HCEC 1CT (cell line): ENCODE measurements at places on chromosomes 4 and X.

- no peak for DNase-seq
Measured at GRCh38 chrX:97452283-97452682, 568.6 kb downstream of the RPA4 start.

DNA sequence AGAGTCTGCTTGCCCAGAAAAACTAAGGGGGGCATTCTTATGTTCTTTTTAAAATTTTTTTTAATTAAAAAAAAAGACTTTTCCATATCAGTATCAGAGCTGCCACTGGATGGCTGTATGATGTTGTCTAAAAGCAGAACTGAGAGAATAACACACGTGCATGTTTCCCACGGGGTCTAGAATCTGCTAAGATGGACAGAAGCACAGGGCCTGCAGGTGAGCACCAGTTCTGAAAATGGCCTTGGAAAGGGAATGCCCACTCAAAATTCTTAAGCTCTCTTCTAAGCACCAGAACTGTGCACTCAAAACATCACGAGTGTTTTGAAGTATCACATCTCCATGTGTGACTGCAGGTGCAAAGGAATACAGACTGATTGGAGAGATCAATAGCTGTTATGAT is 61.1 kb downstream of the ARAP2 start:
- DNase-seq = no peak

- no peak for DNase-seq
Measured at GRCh38 chr4:181599134-181599533, 644.1 kb upstream of the TENM3 start.

DNA sequence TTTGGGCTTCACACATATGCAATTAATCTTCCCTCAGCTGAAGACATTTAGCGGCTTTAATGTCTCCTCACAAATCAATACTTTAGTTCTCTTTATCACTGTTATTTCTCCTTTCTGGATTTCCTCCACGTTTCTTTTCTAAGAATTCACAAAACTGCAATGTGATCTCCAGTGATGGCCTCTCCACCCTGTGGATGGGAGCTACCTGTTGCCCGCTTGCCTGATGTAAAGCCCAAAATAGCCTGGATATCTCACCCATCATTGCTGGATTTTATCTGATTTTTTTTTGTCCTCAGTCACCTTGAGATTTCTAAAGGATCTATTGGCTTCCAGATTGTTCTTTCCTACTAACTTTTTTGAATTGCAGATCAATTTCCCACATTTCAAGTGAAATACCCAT is 129.3 kb upstream of the FAM241A start:
- DNase-seq = no peak

DNA sequence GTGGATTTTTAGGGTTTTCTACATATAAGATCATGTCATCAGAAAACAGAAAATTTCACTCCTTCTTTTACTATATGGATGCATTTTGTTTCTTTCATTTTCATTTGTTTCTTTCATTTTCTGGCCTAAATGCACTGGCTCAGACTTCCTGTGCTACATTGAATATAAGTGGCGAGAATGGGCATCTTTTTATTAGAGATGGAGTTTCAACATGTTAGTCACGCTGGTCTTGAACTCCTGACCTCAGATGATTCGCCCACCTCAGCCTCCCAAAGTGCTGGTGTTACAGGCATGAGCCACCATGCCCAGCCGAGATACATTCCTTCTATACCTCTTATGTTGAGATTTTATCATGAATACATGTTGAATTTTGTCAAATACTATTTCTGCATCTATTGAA is 61.8 kb downstream of the BRWD3 start:
- peak; percentile 49 for DNase-seq

DNA sequence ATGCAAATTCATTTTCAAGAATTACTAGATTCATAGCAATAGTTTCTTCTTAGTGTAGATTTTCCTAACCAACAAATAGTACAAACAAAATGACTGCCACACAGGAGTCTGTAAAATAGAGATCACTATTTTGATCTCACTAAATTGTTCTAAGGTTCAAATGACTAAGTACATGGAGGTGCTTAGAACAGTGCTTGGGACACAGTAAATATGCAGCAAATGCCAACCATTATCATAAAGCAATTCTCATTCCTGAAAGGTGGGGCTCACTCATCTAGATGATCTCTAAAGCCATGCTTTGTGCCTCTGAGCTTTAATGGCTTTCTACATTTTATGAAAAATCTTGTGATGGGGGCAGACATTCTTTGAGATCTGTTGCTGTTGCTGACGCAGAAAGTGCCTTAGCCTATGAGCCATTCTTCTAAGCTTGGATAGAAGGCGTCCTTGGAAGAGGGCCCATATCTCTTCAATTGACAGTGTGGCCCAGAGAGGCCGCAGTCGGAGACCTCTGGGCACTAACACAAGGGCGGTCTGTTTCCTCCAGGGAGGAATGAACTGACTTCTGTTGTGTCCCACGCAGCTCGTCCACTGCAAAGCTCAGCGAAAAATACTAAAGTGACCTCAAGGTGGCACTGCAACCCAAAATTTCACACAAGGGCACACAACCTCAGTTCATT is 23.5 kb downstream of the TLR10 start:
- peak; percentile 41 for DNase-seq

- no peak for DNase-seq
Measured at GRCh38 chr4:89221167-89221867, 86.3 kb downstream of the GPRIN3 start.

GRCh38 chr4:109760682-109761081 is 30.8 kb upstream of the PLA2G12A start:
- no peak for DNase-seq

- DNase-seq = no peak
Measured at GRCh38 chr4:25592736-25593135, 62.9 kb upstream of the SLC34A2 start.

- peak; percentile 23 for DNase-seq
Measured at GRCh38 chr4:122712782-122713181, 19.7 kb upstream of the BBS12 start.

DNA sequence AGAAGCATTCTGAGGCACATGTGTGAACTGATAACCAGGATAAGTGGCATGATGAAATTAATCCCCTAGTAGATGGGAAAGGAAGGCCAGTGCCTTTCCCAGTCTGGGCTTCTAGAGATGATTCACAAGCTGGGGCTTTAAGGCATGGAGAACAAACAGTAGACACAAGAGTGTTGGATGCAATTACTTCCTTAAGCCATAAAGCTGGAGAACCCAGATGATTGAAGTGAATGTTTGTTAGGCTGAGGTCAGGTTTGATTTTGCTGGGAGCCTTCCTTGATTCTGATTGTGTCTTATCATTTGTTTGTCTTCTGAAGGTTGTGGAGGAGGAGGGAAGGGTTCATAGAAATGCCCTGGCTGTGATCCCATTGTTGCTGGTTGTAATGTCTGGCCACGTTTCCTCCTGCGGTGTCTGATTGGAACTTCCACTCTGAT is 125.2 kb downstream of the NHS start:
- DNase-seq = no peak

GRCh38 chr4:7828793-7829301 is 110.8 kb downstream of the AFAP1 start:
- DNase-seq = peak; percentile 41

GRCh38 chr4:119804404-119804803 is 175.8 kb upstream of the PDE5A start:
- DNase-seq = no peak

DNA sequence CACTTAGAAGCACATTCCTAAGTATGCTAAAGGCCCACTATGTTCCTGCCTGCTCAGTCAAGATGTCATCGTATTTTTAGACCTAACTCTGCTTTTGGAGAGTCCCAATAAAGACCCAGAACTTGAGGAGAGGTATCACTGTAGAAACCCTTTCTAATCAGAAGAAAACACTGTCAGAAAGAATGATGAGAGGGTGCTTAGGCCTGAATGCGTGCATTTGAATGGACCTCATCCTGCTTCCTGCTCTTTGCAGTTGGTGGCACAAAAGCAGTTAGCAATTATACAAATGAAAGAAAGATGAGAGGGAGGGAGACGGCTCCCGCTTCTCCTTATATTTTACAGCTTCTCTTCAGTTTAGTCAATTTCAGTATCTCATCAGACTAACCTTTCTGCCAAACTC is 987.2 kb downstream of the CCSER1 start:
- DNase-seq = no peak

- peak; percentile 62 for DNase-seq
Measured at GRCh38 chr4:41155194-41155830, 59.0 kb downstream of the APBB2 start.

GRCh38 chrX:70254063-70254400 is 6.0 kb downstream of the P2RY4 start:
- DNase-seq = no peak

- peak; percentile 52 for DNase-seq
Measured at GRCh38 chrX:57900975-57901374, 9.3 kb downstream of the ZXDA start.

DNA sequence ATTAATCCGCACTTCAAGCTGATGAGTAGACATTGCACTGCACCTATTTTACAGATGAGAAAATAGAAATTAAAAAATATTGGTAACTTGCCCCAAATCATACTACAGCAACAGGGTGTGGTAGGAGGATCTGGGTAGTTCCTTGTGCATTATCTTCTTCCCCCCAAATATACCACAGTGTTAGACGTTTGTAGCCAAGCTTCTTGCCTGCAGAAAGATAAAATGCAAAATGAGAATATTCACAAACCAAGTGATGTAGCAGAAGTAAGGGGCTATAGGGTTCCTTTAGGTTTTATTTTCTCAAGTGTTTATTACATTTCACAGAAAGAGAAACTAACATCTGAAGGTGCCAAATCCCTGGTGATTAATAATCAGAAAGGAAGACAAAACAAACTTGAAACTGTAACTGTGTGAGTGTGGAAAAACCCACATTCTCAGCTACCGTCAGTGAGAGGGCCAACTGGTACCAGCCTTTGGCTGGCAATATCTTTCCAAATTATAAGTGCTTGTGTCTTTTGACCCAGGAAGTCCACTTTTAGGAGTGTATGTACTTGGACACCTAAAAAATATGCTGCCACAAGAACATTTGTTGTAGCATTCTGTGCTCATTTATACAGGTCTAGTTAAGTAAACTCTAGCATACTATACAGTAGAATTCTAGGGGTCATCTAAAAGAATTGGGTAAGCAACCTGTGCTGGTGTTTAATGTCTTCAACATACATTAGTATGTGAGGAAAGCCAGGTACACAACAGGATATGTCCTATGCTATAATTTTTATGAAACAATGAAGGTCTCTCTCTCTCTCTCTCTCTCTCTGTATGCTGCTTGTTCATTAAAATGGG is 6.7 kb upstream of the CD38 start:
- DNase-seq = no peak

DNA sequence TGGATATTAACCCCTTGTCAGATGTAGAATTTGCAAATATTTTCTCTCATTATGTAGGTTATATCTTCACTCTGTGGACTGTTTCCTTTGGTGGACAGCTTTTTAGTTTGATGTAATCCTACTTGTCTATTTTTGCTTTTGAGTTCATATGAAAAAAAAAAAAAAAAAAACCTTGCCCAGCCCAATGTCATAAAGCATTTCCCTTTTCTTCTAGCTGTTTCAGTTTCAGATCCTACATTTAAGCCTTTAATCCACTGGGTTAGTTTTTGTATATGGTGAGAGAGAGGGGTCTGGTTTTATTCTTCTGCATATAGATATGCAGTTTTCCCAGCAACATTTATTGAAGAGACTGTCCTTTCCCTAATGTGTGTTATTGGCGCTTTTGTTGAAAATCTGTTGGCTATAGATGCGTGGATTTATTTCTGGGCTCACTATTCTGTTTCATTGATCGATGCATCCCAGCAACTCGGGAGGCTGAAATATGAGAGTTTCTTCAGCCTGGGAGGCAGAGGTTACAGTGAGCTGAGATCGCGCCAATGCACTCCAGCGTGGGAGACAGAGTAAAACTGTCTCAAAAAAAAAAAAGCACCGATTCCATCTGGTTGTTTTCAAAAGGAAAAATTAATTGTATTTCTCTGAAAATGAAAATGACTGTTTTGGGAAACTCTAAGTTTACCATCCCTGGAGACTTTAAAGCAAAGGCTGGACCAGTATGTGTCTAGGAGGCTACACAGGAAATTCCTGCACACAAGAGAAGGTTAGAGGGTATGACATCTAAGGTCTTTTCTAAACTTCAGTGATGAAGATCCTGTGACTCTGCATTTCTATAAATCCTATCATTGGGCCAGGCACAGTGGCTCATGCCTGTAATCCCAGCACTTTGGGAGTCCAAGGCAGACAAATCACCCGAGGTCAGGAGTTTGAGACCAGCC is 35.6 kb downstream of the STEEP1 start:
- no peak for DNase-seq

DNA sequence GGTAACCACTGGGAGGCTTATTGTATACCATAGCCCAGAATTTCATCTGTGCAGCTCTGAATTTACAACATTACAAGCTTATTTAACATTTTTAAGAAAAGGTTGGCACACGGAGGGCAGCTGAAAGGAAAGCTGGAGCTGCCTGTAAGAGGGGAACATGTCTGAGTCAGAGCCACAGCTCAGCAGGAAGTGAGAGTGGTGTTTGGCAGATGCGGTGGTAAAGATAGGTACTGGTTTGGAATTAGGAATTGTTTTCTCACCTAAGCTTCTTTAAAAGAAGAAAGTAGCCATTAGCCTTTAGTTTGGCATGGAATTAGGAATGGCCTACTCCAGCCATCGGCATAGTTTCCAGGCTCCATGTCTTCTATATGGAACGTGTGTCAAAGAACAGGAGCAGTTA is 172.5 kb upstream of the ANXA3 start:
- DNase-seq = no peak

DNA sequence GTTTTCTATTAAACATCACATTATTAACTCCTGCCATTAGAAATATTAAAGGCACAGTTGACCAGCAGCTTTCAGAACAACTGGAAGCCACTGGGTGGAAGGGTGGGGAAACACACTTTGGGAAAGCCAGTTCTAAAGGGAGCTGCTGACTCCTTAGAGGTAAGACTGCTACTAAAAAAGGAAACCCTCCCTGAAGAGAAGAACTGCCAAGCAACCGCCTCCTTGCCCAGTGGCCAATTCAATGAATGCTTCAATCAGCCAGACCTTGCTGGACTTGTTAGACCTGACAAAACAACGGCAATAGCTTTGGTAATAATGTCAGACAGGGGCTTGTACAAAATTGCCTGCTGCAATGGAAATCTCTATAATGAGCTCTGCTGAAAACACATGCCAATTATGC is 15.6 kb downstream of the OPHN1 start:
- DNase-seq = no peak

GRCh38 chr4:103201724-103202123 is 3.6 kb upstream of the CENPE start:
- no peak for DNase-seq

DNA sequence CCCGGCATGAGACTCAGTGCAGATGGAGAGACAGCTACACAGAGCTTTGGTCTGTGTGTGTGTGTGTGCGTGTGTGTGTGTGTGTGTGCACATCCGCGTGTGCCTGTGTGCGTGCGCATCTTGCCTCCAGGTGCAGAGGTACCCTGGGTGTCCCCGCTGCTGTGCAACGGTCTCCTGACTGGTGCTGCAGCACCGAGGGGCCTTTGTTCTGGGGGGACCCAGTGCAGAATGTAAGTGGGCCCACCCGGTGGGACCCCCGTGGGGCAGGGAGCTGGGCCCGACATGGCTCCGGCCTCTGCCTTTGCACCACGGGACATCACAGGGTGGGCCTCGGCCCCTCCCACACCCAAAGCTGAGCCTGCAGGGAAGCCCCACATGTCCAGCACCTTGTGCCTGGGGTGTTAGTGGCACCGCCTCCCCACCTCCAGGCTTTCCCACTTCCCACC is 14.3 kb downstream of the FGFR3 start:
- no peak for DNase-seq
